ENCODE measurements at places on chromosomes 11 and 22. TPM values are rescaled to one million over a fixed set of nuclear protein-coding genes. Genes with fewer than 3 reads are reported as not detected.

GSTT2B gene
- total RNA-seq: 4.0 TPM

- peak; percentile 19 for DNase-seq
These were observed 682 bp downstream of the LARGE1 start for GRCh38 chr22:33919391-33920196.

SMC1B gene
- not detected for total RNA-seq

DNA sequence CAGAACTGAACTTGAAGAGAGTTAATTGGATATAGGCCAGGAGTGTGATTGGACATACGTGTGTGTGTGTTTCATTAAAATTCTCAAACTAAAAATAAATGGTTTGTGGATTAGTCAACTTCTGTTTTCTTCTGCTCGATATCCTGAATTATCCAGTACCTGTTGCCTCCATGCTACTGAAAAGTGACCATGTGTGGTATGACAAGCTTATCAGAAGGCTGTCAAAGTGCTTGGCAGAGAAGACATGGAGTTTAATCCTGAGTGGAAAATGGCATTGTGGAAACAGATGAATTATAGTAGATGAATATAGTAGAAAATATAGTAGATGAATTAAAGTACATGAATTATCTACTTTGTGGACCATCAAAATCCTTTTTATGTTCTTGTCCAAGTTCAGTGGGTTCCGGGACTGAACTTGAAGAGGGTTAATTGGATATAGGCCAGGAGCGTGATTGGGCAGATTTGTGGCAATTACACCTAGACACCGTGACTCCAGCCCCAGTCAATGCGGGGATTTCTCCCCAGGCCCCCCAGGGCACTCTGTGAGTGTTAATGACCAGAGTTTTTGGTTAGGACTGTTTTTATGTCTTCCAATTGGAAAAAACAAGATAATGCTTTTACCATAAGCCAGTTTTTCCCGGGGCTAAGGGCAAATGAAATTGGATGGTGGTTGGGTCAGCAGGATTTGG is 30.1 kb downstream of the GRAMD1B start:
- no peak for DNase-seq

CYTH4 gene
- under 0.01 TPM for total RNA-seq
